ENCODE measurements at places on chromosomes 2 and 18.

GRCh38 chr2:17857021-17857420, 21.4 kb upstream of the KCNS3 start:
- no peak for DNase-seq

DNA sequence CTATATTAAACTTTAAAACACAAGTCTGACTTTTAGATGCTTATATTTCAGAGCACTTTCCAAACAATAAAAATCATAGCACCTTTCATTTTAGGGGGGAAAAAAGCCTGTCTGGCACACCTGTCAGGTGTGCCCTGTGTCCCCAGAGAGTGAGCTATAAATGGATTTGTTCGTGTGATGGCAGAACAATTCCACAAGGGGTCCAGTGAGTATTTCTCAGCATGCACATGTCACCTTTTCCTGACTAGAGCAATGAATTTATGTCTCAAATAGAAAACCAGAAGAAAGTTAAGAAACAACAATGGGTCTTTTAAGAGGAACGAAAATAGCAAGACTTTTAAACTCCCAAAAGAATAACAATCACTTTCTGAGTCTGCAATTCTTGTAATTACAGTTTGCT, 55.9 kb downstream of the ACVR1C start:
- DNase-seq = no peak

- DNase-seq = no peak
These were observed 549.0 kb upstream of the SLC8A1 start for GRCh38 chr2:41000906-41001305.

- DNase-seq = peak; percentile 56
These were observed 23.0 kb downstream of the CYTIP start for GRCh38 chr2:157420771-157421323.

- DNase-seq = peak; percentile 12
These were observed 588 bp upstream of the CCDC93 start for GRCh38 chr2:118014492-118014824.

- no peak for DNase-seq
These were observed 38.7 kb downstream of the PHLPP1 start for GRCh38 chr18:62754026-62754425.

GRCh38 chr2:240705204-240705791, 13.6 kb downstream of the AQP12A start:
- no peak for DNase-seq

DNA sequence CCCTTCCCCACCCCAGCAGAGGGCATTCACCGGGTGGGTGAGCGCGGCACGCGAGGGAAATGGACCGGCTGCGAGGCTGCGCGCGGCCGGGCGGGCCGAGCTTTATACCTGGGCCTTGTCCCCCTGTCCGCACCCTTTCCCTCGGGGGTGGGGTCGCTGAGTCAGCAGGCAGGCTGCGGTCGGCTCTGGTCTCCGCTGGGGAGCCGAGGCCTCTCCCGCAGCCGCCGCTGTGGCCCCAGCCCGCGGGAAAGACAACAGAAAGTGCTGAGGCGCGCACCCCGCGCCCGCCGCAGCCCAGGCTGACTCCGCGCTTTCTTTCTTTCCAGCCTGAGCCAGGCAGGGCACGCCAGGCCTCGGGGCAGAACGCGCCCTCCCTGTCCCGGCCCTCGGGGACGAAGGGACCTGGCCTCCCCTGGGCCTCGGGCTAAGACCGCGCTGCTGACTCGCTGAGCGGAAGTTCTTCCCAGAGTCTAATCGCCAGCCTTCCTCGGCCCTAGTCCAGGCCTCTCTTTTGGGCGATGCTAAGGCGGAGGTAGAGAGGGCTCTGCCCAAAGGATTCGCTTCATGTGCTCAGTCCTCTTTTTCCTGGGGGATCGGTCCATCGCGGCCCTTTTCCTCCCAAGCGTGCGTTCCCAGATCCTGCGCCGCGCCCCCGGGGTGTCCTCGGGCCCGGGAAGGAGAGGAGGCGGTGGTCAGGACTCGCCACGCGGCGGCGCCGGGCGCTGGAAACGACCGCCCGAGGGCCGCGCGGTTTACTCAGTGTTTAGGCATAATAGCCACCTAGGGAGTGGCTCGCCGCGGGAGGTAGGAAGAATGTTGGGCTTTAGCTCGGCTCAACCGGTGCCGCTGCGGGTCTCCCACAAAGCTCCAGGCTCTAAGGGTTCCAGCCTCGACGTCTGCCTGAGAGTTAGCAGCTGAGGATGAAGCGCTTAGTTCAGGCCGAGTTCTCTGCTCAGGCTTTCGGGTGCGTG, at the start of gene CRYBA2:
CRYBA2 (minus strand) TSS at position 78 of the 971 bp plus-strand sequence. CDS start 246 bp downstream, outside the sequence.
- DNase-seq = no peak

DNA sequence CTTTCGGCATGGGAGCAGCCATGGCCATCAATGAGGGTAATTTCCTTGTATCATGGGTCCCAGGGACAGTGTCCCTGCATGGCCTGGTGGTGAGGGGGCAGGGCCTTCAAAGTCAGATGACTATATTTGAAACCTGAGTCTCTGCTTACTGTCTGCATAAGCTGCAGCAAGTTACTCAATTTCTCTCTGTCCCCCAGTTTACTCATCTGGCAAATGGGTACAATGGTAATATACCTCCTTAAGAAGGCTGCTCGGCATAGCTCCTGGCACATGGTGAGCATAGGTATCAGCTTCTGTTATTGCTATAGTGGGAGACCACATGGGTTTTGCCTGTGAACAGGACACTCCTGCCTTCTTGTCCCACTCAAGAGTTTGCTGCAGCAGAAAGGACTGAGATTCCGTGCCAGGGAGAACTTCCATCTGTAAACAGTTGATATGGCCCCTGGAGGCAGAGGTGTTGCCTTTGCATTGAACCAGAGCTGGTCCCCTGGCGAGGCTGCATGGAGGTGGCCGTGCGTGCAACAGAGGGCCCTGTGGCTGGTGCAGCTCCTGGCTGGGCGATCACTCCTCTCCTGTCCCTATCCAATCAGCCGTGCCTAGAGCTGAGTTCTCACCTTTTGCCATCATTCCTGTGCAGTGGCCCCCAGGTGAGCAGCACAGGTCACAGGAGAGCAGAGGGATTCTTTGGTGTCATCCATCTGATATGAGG, 22.7 kb upstream of the IGFBP5 start:
- DNase-seq = no peak

DNA sequence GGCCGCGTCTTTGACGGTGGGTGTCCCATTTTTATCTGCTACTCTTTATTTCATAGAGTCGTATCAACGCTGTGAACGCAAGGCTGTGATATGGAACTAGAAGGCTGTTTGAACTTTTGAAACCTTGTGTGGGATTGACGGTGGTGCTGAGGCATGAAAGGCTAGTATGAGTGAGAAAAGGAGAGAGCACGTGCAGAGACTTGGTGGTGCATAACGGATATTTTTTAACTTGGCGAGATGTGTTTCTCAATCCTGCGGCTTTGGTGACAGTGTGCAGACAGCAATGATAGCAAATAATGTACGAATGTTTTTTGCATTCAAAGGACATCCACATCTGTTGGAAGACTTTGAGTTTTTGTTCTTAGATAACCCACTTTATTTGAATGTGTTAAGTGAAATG, 6.2 kb downstream of the HES6 start:
- no peak for DNase-seq

- no peak for DNase-seq
These were observed 78.4 kb downstream of the PXDN start for GRCh38 chr2:1665761-1666505.

DNA sequence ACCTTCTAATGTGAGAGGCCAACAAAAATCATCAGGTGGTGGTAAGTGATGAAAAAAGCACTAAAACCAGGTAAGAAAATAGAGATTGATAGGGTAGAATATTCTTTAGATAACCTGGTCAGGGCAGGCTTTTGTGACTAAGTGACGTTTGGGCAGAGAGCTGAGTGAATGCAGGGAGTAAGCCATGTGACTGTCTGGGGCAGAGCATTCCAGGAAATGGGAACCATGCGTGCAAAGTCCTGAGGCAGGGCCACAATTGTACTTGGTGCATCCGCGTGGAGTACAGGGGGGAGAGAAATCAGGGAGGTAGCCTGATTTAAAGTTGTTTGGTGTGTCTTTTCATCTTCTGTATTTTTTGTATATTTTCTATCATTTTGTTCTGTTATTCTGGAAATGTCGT, 102.5 kb downstream of the LYPD6B start:
- DNase-seq = no peak

DNA sequence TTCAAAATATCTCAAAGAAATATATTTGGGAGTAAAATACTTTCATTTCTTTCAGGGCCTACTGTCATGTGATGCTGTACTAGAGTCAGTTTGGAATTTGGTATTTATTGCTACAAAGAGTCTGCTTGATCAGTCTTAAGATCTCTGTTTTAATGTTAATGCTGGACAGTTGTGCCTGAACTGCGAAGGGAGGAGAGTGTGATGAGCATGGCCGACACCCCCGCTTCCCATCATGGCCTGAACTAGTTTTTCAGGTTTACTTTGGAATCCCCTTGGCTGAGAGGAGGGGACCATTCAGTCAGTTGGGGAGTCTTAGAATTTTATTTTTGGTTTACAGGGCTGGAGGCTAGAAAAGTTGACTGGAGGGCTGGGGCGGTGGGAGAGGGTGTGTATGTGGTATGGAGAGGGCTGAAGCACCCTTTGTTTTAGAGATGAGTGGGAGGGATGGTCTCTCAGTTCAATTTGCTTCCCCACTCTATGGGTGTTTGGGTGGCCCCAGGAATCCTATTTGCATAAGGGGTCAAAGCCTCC, 20.9 kb upstream of the TEX44 start:
- no peak for DNase-seq

GRCh38 chr2:102103284-102103683, 39.3 kb upstream of the IL1R1 start:
- no peak for DNase-seq

All from immature natural killer cell (primary cell).